Cardiac fibroblast (primary cell): ENCODE measurements at places on chromosomes 12 and 14.

DNA sequence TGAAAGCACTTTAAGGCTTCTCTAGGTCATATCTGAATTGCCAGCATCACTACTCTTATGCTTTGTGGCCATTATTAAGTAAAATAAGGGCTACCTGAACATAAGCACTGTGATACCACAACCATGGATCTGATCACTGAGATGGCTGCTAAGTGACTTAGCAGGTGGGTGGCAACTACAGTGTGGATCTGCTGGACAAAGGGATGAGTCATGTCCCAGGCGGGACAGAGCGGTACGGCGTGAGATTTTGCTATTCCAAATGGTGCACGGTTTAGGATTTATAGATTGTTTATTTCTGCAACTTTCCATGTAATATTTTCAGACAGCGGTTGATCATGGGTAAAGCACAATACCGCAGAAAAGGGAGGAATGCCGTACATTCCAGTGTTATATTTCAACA lies 39.4 kb downstream of the MLXIP start:
- DNase-seq = no peak

- DNase-seq = no peak
Observed at GRCh38 chr12:15173142-15173541, 48.1 kb downstream of the RERG start.

DNA sequence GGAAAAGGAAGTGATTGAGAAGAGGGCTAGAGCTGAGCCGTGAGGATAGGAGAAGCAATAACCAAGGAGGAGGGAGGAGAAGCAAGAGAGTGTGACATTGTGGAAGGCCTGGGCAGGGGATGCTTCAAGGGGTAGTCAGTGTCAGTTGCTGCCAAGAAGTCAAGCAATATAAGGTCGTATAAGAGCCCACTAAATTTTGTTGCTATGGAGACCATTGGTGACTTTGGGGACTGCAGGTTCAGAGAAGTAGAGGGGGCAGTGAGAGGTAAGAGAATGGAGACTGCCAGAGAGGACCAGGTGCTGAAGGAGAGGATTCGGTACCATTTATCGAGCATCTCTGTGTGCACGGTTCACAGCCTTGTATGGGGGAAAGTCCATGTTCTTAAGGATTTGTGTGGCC lies 3.1 kb upstream of the ATXN3 start:
- no peak for DNase-seq

- peak; percentile 38 for DNase-seq
Observed at GRCh38 chr12:17976202-17976601, 113.8 kb downstream of the RERGL start.

GRCh38 chr14:89958966-89959365 lies 3.2 kb downstream of the TDP1 start:
- DNase-seq = no peak

DNA sequence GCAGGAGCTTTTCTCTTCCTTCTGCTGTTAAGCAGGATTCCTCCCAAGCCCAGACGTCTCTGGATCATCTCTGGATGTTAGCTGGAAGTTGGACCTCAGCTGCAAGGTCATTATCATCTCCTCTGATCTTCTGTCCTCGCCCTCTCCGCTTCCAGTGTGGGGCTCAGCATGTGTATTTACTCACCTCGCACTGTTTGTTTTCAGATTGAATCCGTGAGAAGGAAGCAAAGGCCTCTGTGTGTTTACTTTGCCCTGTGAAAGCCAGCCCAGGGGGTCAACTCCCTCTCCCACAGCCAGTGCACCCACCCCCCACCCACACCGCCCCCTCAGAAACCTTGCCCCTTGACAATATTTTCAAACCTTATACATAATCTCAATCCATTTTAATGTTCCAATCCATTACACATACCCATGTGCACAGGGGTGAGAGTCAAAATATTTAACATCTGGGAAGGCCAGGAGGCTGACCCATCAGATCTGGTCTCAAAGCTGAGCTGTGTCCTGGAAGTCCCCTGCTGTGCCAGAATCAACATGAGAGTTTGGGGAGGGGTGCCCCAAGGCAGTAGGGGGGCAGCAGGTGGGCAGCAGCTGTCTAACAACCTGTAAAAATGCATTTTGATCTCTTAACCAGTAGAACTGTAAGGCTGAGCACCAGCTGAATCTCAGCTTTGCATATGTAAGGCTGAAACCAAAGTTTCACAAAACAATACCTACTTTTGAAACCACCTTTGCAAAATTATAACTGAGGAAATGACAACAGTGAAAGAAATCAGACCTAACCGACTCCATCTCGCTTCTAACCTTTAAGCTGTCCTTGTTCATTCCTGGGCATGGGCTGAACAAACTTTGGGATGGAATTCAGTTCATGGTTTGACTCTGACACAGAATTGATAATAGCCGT lies 157.9 kb downstream of the ZNF664 start:
- DNase-seq = no peak

- no peak for DNase-seq
Observed at GRCh38 chr14:102499401-102500157, 10.0 kb downstream of the ANKRD9 start.

- no peak for DNase-seq
Observed at GRCh38 chr14:60945984-60946383, 34.9 kb downstream of the TRMT5 start.

DNA sequence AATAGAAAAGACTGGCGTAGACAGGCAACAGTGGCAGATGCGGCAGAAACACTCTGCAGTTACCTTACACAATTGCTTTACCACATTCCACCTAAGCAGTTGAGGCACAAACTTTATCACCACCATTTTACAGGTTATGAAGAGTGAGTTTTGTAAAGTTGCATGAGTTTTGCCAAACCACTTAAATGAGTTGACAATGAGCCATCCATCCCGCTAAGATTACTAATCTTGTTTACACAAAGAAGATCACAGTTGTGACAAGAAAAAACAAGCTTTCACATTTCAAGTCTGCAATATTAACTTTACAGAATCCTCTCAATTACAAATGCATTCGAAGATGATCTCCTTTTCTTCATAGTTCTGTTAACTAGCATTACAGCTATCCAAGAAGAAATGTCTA lies 1.8 kb downstream of the TMCC3 start:
- peak; percentile 44 for DNase-seq

GRCh38 chr12:64824130-64824499 lies 332 bp upstream of the TBC1D30 start:
- DNase-seq = no peak

DNA sequence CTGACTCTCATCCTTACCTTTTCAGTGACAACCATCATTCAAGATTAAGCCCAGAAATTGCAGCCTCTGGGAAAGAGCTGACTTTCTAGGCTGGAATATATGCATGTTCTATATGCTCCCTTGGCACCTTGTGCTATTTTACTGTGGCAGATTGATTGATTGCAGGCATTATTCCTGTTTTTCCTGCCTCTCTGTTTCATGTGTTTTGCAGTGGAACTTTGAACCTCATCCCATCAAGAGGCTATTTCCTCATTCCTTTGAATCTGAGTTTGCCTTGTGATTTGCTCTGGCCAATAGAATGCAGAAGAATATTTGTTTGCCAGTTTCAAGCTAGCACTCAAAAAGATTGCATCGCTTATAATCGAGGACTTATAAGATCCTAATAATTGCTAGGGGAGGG lies 174.8 kb upstream of the DCN start:
- no peak for DNase-seq

- no peak for DNase-seq
Observed at GRCh38 chr12:25817166-25817565, 141.3 kb upstream of the RASSF8 start.

DNA sequence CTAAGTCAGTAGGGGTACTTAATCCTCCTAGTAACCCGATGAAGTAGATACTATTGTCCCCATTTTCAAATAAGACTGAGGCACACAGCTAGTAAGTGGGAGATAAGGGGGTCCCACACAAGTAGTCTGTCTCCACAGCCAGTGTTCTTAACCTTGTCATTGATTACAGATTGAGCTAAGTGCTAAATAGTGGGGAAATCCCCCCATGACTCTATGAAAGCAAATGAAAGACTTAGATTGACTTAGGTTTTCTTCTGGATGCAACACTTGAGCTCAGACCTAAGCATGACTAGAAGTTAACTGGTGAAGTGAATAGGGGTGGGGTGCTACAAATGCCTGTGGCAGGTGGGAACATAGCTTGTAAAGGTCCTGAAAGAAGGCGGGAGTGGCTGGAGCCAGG lies 73.8 kb downstream of the SYNE2 start:
- no peak for DNase-seq

- DNase-seq = no peak
Observed at GRCh38 chr12:32104572-32105355, 1.9 kb upstream of the BICD1 start.

DNA sequence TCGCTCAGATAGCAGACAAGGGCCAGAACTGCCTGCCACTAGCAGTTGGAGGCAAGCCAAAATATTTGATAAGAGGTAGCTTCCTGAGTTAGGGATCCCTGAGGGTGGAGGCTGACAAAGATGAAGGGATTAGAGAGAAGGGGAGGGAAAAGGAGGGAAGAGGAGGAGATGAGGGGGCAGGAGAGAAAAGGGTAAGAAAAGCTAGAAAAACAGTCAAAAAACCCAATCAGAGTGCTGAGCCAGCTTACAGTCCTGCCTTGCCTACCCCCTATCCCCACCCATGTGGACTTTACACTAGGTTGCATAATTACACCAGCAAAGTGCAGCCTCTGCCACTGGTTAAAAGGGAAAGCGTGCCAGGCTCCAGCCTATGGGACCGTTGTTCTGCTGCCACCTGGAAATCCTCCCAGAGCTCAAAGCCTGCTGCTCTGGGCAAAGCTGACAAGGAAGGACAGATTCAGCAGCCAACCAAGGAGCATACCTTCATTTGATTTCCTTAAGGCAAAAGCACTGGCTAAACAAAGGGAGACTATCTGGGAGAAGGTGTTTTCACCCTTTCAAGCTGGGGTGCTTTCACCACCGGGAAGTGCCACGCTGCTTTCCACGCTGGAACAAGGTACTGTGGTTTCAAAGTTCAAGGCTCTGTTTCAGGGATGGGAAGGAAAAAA lies 3.8 kb upstream of the NUMB start:
- peak; percentile 81 for DNase-seq

DNA sequence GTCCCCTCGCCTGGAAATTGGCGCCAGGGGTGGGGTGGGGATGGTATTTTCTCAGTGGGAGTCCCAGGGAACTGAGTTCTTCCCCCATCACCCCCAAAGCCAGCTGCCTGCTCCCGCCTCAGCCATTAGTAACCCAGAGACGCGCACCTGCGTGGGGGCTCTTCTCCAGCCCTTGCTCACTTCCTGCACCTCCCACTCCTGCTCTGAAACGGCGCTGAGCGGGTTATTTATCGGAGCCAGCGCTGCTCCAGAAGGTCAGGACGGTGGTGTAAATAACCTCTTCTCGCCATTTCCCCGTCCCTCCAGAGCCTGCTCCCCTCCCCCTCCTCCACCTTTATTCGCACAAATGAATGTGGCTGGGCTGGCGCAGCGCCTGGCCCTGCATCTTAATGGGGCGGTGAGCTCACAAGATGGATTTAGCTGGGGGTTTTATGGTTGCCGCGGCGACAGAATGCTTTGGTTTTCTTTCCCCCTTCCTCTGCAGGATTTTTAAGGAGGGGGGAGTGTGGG lies 12.2 kb downstream of the GPR84 start:
- DNase-seq = peak; percentile 46

DNA sequence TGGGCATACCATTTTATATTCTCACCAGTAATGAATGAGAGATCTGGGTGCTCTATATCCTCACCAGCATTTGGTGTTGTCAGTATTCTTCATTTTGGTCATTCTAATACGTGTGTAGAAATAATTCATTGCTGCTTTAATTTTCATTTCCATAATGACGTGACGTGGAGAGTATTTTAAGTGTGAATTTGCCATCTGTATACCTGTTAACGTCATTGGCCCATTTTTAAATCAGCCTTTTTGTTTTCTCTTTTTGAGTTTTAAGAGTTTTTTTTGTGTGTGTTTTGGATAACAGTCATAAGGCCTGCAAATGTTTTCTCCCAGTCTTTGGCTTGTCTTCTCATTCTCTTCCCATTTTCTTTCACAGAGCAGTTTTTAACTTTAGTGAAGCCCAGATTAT lies 74.4 kb upstream of the SYT1 start:
- no peak for DNase-seq

DNA sequence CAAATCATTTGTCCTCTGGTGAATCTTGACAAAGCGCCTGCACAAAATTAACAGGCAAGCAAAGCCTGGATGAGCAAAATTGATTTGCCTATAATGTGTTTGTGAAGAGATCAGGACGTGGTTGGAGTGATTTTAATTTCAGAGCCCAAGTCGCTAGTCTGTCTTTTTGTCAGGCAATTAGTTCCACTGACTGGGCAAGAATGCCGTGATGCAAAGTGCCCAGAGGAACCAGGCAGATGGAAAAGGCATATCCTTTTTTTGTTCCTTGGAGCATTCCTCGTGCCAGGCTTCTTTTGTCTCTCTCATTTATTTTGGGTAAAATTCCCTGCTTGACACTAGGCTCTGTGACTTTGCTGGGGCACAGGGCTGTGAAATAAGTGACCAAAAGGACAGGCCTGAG lies 65.9 kb upstream of the CCDC198 start:
- DNase-seq = no peak

DNA sequence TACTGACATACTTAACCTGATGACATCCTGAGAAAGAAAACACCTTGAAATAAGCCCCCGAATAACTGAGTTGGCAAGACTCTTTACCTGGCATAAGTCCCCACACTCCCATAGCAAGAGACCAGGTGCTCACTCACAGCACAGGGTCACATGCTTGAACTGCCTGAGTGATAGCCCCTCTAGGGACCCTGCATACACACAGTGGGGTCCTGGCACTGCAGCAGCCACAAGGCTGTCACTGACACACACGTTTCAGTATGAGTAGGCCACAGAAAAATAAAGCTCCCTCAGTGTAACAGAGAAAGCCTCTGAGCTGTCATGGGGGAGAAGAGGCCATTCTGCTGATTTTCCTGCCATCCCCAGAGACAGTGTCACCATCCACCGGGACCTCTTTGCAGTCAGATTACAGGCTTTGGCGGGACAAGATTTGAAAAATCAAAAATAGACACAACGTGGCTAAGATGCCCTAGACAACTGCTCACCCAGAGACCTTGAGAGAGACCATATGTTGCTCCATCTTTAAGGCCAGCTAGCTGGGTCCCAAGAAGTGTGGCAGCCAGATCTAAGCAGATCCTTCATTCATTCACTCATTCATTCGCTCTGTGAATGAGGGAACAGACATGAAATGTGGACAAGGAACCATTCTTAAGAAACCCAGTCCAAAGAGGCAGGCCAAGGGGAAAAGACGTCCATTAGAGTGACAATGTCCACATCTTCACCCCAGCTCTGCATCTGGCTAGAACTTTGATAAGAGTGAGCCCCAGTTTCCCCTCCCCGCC lies 1.6 kb downstream of the SCARB1 start:
- DNase-seq = no peak

- peak; percentile 33 for DNase-seq
Observed at GRCh38 chr14:41605550-41606281, 960 bp upstream of the LRFN5 start.

DNA sequence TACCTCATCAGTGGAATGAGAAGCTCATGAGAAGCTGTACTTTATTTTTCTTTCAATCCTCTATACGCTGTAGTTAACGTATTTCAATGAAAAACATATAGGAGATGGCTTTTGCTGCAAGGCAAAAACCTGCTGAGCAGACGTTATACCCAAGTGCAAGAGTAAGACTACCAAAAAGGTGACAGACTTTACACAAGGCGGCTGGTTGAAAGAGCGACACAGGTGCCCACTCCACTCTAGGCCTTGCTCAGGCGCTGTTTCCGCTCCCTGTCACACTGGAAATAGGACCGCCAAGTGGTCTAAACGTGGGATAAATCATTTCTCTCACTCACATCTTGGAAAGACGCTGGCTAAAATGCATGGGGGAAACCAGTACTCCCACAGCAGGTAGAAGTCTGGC lies 54.5 kb downstream of the PPP2R5C start:
- DNase-seq = no peak
